Stimulated activated CD4-positive, alpha-beta T cell treated with anti-CD3 and anti-CD28 coated beads, Interleukin-2, amount 100 ng/mL, for 24 hours (primary cell): ENCODE measurements at places on chromosomes 6 and 20.

DNA sequence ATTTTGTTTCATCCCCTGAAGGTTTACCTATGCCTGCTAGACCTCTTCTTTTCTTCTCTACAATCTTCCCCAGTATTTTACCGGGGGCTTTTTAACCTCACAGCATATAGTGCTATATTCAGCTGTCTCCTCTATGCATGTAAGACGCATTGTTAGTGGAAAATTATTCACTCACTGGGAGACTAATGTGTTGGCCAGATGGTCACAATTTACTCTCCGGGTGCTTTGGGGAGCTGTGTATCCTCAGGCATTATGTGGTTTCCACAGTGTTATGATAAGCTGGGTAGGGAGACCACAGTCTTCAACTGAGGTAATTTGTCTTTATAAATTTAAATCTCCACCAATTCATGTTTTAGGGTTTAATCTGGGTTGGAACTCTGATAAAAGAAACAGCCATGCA is 553.8 kb upstream of the PTCHD4 start:
- no peak for DNase-seq

- peak; percentile 17 for DNase-seq
Measured at GRCh38 chr20:2820896-2821869, 5.0 kb downstream of the TMEM239 start.

- DNase-seq = no peak
Measured at GRCh38 chr6:140821196-140821595, 1311.5 kb upstream of the GJE1 start.

DNA sequence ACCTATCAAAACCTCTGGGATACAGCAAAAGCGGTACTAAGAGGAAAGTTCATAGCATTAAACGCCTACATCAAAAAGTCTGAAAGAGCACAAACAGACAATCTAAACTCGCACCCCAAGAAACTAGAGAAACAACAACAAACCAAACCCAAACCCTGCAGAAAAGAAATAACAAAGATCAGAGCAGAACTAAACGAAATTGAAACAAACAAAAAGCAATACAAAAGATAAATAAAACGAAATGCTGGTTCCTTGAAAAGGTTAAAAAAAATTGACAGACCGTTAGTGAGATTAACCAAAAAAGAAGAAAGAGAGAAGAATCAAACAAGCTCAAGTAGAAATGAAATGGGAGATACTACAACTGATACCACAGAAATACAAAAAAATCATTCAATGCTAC is 302.3 kb downstream of the RNGTT start:
- no peak for DNase-seq

DNA sequence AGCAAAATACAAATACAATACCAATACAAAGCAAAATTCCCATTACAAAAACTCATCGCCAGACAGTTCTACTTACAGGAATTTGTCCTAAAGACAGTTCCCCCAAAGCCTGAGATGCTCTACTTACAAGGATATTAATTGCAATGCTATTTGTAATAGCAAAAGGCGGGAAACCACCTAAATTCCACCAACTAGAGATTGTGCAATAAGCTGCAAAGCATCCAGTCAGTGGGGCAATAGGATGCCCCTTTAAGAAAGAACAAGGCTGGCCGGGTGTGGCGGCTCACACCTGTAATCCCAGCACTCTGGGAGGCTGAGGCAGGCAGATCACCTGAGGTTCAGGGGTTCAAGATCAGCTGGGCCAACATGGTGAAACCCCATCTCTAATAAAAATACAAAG is 39.1 kb downstream of the FAM209B start:
- DNase-seq = no peak

- DNase-seq = no peak
Measured at GRCh38 chr20:37898233-37899104, 4.5 kb upstream of the VSTM2L start.

DNA sequence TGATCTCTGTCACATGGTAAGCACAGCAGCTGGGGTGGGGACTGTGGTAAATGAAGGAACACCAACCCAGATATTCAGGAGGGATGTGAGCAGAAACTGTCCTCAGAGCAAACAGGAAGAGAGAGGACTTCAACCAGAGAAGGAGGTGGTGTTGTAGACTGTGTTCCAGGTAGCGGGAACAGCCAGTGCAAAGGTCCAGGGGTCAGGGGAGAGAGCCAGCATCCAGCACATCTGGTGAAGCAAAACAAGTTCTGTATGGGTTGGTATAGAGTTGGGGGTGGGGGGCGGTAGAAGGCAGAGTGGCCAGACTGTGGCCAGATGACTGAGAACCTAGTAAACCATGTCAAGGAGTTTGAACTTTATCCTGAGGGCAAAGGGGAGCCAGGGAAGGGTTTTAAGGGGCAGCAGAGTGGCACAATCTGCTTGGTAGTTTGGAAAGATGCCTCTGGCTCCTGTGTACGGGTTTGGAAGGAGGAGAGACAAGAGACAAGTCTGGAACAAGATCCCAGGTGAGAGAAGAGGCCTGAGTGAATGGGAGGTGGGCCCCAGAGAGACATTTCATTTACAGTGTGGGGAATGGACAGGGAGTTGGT is 27.8 kb upstream of the TTPAL start:
- DNase-seq = no peak

- peak; percentile 43 for DNase-seq
Measured at GRCh38 chr6:33812669-33813068, 8.9 kb upstream of the MLN start.

DNA sequence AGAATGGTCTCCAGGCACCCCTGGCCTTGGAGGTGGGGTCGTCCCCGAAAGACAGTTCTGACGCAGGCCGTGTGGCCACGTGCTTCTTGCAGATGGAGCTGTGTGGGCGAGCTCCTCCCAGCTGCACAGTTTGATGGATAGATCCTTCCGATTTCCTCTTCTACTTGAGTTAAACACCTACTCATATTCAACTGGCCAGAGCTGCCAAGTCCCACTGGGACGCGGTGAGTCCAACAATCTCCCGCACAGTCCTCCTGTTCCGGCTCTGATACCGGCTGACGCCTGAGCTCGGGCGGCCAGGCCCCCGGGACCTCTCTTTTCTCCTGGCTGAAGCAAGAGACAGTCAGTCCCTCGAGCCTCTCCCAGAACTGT is 57.9 kb upstream of the DACT2 start:
- no peak for DNase-seq

DNA sequence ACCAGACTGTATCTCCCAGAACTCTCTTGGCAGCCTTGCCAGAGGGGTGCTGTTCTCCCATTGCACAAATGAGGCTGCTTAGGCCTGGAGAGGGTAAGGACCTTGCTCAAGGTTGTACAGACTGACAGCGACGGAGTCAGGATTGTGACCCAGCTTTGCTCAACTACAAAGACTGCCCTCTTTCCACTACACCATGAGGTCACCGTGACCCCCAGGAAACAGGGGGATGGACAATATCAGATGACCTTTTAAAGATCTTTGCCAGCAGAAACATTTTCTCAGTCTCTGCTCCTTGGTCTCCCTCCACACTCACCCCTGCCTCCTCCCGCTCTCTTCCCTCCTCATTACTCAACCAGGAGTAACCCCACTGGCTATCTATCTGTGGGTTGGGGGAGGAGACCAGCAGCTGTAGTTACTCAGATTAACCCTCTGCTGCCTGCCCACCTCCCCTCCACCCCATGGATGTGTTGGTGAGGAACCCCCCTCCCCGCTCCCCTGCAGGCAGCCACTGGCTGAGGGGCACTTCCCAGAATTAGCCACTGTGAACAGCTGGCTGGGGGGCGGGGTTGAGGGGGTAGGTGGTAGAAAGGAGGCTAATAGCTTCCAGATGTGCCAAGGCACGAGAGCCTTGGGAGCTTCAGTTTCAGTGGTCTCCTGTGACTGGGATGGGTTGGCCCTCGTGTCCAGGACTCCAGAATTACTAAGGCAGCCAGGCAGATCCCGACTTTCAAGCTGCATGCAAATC is 26.9 kb upstream of the MRPS18A start:
- no peak for DNase-seq

DNA sequence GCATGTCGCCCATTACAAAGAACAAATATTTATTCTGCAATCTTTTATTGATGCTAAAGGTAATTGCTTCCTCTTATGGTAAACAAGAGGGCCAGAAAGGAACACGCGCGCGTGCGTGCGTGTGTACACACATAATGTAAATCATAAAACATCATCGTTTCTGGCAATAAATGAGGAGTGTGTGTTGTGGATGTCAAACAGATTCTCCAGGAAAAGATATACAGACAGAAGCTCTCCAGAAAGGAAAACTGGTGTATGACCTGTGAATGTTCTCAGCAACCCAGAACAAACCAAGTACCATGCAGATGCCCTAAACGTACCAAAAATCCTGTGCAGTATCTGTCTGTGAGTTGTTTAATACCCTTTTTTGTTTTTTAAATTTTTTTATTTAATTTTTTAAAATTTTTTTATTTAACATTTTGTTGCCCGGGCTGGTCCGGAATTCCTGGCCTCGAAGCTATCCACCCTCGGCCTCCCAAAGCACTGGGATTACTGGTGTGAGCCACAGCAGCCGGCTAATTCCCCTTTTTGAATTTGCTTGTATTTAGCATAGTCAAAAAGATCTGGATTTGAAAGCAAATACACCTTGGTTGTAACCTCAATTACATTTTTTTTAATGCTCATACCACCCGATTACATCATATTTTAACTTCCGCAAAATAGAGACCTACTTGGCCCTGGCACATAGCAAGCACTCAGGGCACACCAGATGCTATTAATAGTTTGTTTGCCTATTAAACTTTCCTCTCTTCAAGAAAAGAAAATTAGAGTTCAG is 909 bp upstream of the NUDT3 start:
- DNase-seq = no peak

DNA sequence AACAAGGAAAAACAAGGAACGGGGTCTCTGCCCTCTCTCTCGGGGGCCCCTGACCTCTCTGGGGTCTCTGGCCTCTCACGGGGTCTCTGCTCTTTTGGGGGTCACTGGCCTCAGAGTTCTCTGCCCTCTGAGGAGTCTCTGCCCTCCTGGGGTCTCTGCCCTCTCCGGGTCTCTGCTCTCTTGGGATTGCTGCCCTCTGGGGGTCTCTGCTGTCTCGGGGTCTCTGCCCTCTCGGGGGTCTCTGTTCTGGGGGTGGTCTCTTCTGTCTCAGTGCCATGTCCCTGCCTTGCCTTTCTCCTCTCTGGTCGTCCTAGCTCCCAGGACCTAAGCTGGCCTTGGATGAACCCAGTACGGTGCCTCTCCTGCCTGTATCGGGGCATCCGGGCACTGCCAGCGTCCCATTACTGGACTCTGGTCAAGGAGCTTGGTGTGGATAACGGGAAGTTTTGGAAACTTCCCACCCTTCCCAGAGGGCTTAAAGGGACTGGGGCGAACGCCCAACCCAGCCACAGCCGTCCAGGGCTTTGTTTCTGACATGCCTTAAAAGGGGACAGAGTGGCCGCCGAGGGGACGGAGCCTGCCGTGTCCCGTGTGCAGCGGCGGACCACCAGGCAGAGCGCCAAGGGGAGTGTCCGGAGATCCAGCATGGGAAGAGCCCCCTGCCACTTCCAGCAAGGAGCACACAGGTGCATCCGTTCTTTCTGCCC is 24.7 kb upstream of the MRGBP start:
- no peak for DNase-seq
